ENCODE measurements at places on chromosomes 1 and 21.

DNA sequence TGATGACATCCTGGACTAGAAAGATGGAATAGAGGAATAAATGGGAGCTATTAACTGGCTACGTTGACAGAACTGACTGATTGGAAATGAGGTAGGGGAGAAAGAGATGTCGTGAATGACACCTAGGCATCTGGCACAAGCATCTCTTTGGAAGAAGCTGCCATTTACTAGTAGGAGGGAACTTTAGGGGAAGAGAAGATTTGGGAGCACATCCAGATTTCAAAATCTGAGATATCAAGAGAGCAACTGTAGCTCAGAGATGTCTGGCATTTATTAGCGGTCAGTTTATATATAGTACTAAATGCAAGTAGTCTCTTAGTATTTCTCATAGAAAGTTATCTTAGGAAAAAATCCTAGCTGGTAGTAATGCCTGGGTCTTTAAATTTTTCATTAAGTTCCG lies 131.9 kb upstream of the C1orf105 start:
- no peak for DNase-seq

DNA sequence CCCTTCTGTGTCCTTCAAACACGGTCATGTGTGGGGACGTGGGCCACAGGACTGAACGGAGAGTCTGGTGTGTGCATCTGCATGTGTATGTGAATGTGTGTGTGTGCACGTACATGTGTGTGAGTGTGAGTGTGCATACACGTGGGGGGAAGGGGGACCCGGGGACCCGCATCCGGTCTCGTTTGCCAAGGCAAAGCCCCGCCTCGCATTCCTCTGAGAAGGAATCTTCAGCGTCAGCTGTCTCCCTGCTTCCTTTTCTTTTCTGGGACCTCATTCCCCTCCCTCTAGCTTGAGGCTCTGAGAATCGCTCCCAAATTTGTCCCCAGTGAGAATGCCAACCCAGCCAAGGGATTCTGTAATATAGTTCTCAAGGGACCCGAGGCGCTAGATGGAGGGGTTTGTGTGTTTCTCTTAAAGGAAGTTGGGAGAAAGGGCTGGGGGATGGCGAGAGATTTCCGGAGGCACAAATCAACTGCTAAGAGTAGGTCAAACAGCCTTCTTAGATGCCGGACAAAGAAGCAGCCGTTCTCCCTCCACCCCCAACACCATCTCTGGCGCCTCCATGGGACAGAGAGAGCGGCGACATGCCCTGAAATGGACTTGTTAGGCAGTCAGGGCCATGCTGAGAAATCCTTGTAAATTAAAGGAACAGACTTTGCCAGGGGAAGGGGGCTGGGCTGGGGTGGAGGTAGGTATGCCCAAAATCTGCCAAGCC lies 6.6 kb downstream of the IFFO2 start:
- no peak for DNase-seq

DNA sequence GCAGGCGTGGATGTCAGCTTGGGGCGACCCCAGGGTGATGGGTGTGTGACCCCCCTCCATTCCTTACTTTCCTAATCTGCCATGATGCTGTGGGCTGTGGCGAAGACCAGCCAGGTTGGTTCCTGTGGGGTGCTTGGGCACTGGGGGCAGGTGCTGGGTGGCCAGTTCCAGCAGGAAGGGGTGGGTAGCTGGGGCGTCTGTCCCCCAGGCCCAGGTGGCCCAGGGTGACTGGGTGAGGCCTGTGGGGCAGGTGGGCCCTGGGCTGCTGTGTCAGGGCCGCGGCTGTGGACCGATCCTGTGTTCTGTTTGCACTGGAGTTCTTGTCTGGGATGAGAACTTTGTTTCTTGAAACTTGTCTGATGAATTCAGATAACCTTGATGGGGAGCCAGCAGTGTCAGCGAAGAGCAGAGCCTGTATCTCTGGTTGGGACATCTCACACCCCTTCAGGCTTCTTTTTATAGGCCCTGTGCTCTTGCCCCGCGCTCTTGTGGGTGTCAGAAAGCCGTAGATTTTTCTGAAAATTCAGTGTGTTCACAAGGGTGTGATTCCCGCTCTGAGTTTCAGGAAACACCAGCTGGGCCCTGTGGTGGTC lies 3.7 kb downstream of the PRKCZ start:
- no peak for DNase-seq

DNA sequence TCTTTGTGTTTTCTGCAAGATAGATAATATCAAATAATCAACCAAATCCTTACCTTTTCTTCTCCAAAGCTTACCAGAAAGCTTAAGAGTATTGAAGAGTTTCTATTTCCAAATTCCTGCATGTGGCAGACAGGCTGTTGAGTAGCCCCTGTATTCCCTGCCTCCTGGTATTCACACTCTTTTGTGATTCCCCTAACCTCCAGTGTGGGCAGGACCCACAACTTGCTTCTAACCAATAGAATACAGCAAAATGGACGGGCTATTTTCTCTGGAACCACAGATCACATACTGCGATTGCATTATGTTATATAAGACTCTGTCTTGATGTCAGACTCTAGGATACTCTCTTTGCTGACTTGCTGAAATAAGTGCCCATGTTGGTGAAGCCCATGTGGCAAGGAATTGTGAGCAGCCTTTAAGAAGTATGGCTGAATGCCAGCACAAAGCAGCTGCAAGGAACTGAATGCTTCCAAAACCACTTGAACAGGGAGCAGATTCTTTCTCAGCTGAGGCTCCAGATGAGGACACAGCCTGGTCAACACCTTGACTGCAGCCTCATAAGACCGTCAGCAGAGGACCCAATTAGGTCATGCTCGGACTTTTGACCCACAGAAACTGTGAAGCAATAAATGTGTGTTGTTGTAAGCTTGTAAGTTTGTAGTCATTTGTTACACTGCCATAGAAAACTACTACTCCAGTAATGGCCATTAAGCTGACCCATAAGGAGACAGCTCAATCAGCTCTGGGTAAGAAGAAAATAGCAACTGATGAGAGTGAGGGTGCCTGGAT lies 47.9 kb upstream of the PLXNA2 start:
- DNase-seq, result no peak

GRCh38 chr21:28066076-28066475 lies 926.6 kb downstream of the LTN1 start:
- no peak for DNase-seq

DNA sequence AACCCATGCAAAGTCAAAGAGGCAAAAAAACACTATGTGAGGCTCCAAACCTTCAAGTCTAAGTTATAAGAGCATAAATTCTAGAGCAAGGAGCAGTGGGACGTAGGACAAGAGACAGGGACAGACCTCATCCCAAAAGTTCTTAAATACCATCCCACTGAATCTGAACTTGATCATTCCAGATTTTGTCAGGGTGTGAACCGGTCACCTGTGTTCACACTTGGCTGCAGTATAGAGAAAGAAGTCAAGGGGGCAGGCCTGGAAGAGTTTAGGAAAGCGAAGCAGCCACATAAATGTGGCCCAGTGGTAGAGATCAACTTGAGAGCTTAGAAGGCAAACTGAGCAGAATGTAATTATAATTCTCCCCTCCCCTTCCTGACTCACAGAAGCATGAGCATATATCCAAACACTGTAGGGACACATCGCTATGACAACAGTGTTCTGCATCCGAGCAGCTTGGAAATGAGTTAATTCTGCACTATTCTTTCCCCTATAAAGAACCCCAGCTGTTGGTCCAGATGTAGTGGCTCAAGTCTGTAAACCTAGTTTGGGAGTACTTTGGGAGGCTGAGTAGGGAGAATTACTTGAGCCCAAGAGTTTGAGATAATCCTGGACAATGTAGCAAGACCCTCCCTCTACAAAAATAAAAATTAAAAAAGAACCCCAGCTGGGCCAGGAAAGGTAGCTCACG lies 2.7 kb downstream of the AKR7A2 start:
- no peak for DNase-seq
